ENCODE measurements at places on chromosomes 2 and 18. TPM values are rescaled to one million over a fixed set of nuclear protein-coding genes. Genes with fewer than 3 reads are reported as not detected.
A peak's percentile ranks its signal among the peaks of the same experiment; 100 is the strongest.

GRCh38 chr18:62914871-62915392, 199.6 kb downstream of the PHLPP1 start:
- no peak for DNase-seq

GRCh38 chr2:163389838-163390237, 346.0 kb downstream of the FIGN start:
- DNase-seq: no peak

DNA sequence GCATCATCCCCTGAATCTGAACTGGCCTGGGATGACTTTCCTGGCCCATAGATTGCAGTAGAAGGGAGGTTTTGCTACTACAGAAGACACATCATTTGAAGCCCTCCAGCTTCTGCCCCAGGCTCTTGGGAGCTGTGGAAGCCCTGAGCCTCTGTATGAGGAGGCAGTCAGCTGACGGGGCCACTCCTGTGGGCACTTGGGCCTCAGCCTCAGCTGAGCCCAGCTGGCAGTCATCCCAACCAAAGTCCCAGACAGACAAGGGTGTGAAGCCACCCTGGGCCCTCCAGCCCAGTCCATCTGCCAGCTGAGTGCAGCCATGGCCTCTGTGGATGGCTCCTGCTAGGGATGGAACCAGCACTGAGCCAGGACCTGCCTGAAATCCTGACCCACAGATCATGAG, 502.3 kb upstream of the HS6ST1 start:
- no peak for DNase-seq

DNA sequence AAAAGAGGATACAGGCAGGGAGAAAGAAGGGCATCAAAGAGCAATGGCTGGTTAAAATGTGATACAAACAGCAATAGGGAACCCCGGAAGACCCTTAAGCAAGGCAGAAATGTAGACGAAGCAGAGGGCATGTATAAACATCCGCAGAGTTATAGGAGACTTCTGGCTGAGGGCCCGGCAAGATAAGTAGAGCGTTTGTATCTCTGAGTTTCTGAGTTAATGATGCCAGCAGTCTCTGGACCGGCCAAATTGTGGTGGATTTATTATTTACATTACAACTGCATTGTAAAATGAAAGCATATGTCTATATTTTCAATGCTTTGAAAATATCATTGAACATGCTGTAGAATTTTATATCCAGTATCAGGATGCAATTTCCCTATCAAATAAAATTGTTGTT, 148.0 kb upstream of the KCTD1 start:
- DNase-seq: no peak

GRCh38 chr2:118671701-118672454, 175.6 kb downstream of the EN1 start:
- no peak for DNase-seq

GRCh38 chr2:8594731-8595427, 87.0 kb upstream of the ID2 start:
- DNase-seq: no peak

The KANSL3 gene
- 57.2 TPM for total RNA-seq

The TMEM247 gene
- not detected for total RNA-seq

- DNase-seq: no peak
These were observed 22.6 kb upstream of the GIGYF2 start for GRCh38 chr2:232674491-232674890.

- no peak for DNase-seq
These were observed 911 bp upstream of the PTPRM start for GRCh38 chr18:7566244-7566566.

DNA sequence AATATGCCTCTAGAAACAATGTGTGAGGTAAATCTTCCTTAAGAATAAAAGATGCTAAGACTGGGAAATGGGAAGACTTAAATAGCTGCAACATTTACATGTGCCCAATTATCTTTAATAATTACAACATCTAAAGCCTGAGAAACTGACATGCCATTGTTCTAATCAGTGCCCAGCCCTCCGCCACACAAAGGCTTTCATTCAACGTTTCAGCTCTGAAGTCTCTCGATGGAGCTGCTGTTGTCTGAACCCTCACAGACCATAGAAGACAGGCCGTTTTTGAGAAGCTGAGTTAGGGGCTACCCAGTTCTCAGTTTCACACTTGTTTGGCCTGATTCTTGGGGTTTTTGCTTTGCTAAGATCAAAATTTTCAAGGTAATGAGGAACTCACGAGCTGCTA, 315.4 kb upstream of the CHST9 start:
- no peak for DNase-seq

GRCh38 chr18:23668731-23669130, 6.0 kb upstream of the ANKRD29 start:
- no peak for DNase-seq

The CFAP65 gene
- total RNA-seq: not detected

- DNase-seq: peak; percentile 7
These were observed 66.7 kb upstream of the TEX51 start for GRCh38 chr2:126832014-126832413.

DNA sequence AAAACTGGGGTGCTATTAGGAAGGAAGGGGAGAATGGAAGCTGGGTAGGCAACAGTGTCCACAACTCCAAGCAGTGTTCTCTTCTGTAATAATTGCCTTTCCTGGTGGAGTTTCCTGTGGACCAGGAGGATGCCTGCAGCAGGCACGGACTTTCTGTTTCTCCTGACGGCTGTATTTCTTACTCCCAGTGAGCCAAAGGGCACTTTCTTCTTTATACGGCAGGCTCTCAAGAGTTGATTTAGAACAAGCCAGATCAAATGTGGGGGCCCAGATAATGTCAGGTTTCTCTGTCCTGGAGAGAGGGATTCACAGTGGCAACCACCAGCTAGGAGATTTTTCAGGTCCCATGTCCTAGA, 13.0 kb upstream of the PROC start:
- DNase-seq: peak; percentile 29

DNA sequence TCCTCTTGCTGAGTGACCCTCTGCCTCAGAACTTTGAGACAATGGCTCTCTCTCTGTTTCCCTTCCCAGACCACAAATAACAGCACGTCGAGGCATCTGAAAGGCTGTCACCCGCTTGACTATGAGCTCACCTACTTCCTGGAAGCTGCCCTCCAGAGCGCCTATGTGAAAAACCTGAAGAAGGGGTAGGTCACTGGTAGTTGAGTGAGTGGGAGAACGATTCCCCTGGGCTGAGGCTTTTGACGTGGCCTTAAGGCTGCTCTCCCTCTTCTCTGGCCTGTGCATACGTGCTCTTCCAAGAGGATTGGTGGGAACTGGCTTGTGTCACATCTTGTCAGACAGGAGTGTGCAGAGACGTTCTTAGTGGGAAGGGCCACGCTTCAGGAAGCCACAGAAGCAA, 63.1 kb upstream of the MCFD2 start:
- no peak for DNase-seq

- DNase-seq: no peak
These were observed 25.9 kb downstream of the CD8A start for GRCh38 chr2:86764661-86765309.

The LRPPRC gene
- total RNA-seq: 119 TPM

The MERTK gene
- 33.5 TPM for total RNA-seq

The ACTR1B gene
- total RNA-seq: 67.4 TPM

- DNase-seq: no peak
These were observed 673.9 kb downstream of the TRIB2 start for GRCh38 chr2:13390676-13391075.

DNA sequence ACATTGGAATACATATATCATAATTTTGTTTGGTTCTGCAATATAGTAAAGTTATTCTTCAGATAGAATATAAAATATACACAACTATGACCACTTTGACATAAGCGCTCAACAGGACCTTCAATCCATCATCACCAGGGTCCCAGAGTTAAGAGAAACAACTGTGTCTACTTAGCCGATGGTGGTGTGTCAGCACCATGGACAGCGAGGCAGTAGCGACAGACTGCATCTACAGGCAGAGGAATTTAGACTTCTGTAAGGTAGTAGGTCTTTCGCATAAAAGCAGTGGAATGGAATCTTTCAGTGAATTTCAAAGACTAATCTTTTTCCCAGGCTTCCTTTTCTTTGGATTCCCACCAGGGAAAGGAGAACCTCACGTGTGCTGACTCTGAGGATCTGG, 20.5 kb upstream of the LRPPRC start:
- no peak for DNase-seq

The DSC2 gene
- 5.1 TPM for total RNA-seq

DNA sequence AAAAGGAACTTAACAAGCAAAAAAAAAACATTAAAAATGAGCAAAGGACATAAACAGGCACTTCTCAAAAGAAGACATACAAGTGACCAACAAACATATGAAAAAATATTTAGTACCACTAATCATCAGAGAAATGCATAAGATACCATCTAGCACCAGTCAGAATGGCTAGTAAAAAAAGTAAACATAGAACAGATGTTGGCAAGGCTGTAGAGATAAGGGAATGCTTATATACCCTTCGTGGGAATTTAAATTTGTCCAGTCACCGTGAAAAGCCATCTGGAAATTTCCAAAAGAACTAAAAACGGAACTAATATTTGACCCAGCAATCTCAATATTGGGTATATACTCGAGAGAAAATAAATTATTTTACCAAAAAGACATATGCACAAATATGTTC, 1751.3 kb upstream of the LRRTM1 start:
- DNase-seq: no peak

The FAM237A gene
- total RNA-seq: not detected

DNA sequence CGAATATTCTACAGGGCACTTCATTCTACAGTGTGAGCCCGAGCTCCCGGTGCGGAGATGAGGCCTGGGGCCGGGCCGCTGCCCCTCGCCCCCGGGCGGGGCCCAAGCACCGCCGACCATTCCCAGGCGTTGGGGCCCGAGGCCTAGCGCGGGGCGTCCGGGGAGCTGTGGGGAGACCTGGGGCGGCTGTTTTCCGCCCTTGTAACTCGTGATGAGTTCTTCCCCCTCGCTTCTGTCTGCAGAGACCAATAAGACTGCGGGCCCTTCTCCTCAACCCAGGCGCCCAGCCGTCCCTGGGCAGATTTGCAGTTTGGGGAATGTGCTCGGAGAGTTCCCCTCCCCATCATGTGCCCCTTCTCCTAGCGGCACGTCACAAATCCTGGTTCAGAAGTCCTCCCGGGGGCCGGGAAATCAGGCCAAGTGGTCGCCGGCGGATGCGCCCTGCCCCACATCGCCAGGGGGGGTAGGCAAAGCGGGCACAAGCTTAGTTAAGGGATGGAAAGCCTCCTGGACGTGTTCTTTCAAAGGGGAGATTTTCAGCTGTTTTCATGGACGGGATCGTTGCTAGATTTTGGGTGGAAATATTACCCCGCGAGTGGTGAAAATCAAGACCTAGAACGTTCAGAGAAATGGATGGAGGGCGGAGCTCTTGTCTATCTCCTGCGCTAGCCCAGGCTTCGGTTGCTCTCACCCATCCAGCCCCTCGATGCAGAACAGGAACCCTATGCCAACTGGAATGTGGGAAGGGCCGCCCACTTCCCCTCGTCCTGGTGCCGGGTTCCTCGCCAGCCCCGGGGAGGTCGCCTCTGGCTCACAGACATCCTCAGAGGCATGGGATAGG, 18.8 kb upstream of the HAAO start:
- peak; percentile 69 for DNase-seq

DNA sequence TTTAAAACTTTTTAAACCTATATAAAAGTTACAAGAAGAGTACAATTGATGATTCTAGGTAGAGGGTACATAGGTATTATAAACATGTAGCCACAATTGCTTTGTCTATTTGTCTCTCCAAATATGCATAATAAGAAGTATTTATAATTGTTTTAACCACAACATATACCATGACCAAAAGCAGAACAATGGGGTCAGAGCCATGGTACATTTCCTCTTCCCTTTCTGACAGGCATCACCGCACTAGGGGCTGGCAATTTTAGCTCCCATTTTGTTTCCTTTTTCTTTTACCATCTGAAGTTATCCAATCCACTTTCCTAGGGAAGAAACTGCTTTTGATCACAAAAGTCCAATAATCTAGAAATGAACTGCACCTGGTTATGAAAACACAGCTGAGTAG, 49.3 kb downstream of the TMX3 start:
- DNase-seq: no peak

The DNAH7 gene
- 5.5 TPM for total RNA-seq

The GPC1 gene
- total RNA-seq: 88.1 TPM

All from ureter (tissue), 1 donor.